ENCODE measurements at places on chromosomes 2 and 18. TPM values are rescaled to one million over a fixed set of nuclear protein-coding genes. Genes with fewer than 3 reads are reported as not detected.

The RRM2 gene
- total RNA-seq, result 76.0 TPM

The ROCK1 gene
- total RNA-seq, result 51.2 TPM

The SOWAHC gene
- total RNA-seq, result 16.3 TPM

The RAPGEF4 gene
- 1.00 TPM for total RNA-seq

The CYBRD1 gene
- total RNA-seq, result 192 TPM

The OXER1 gene
- not detected for total RNA-seq

The GPR75 gene
- 1.1 TPM for total RNA-seq

The RAB17 gene
- total RNA-seq, result 0.12 TPM

The CTAGE1 gene
- total RNA-seq, result not detected

The DOCK10 gene
- 113 TPM for total RNA-seq

The PRKAG3 gene
- not detected for total RNA-seq

The BOK gene
- 13.6 TPM for total RNA-seq

The MDH1B gene
- total RNA-seq, result 1.6 TPM

The AFF3 gene
- 3.1 TPM for total RNA-seq

The GNLY gene
- not detected for total RNA-seq

The CHRND gene
- total RNA-seq, result not detected

The MPPE1 gene
- total RNA-seq, result 27.1 TPM

The LONRF2 gene
- 7.6 TPM for total RNA-seq

The SP3 gene
- 192 TPM for total RNA-seq

The SIX2 gene
- total RNA-seq, result 1.1 TPM

The ZNF396 gene
- total RNA-seq, result 0.89 TPM

The SLC4A3 gene
- total RNA-seq, result 9.5 TPM

The ALPG gene
- total RNA-seq, result not detected

The SERPINB13 gene
- total RNA-seq, result not detected

The MAPK4 gene
- total RNA-seq, result not detected

The C2orf15 gene
- not detected for total RNA-seq

The ADRA2B gene
- total RNA-seq, result not detected

The ABCG8 gene
- total RNA-seq, result not detected

The RNF138 gene
- total RNA-seq, result 16.6 TPM
